ENCODE measurements at places on chromosomes 12 and 14.

DNA sequence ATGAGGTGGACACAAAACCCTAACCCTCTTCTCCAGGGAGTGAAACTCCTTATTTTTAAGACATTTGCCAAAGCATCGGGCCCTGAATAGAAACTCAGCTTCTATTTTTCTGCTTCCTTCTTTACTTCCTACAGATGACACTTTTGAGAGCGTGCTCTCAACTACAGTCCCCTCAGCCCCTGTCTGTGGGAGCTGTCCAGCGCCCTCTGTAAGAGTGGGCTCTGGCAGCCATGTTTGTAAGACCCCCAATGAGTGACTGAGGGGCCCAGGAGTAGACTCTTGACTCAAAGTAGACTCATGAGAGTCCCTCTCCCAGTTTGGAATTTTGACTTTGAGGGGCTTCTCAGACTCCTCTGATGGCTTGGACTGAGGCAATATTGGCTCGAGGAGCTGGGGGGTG, 25.5 kb upstream of the BATF start:
- DNase-seq = no peak

- no peak for DNase-seq
Observed at GRCh38 chr14:76814726-76815645, 2.3 kb upstream of the ANGEL1 start.

GRCh38 chr12:65853489-65854157, 29.3 kb downstream of the HMGA2 start:
- DNase-seq = no peak

DNA sequence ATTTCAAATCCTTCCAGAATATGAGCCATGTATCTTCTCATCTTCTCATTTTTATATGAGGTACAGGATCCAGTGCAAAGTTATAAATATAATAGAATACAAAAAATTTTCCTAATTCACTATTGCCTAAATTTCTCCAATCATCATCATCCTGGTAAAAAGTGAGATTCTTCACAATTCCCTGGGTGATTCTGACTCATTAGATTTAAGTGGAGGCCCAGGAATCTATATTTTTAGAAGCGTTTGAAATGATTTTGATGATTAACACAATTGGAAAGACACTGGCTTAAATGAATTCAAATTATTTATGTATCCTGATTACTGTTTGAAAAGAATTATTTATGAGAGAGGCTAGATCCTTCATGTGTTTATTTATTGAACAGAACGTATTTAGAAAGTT, 380.3 kb upstream of the PDE3A start:
- DNase-seq = no peak

DNA sequence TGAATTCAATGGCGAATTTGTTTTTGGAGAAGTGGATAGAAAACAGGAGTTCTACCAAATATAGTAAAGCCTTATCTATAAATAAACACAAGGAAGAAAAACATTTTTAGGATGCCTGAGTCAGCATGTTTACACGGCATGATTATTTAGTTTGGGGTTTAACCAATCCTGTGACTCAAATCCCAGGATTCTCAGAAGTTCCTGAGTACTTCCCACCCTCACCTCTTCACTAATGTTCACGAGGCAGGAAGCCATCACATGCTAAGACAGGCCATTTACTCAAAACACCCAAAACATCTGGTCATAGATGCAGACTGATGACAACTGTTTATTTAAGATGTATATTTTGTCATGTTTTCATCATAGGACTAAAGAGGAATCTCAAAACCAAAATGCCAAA, 3.4 kb upstream of the GLRX5 start:
- no peak for DNase-seq

GRCh38 chr14:63394841-63395240, 76.1 kb upstream of the GPHB5 start:
- no peak for DNase-seq

DNA sequence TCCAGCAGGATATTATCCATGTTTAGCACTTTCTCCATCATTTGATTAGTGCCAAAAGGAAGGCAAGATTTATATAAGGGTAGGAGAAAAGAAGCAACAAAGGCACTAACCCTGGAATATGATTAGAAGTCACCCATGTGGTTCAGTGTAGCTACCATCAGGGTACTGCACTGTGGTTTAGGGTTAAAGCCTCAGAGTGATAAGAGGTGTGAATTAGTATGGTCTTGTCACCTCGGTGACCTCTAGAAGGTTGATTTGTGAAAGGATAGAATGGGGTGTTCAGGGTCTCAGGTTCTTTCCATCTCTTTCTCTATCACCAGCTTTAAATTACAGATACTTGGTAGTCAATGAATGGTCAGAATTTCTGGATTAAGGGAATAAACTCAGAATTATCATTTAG, 103.0 kb upstream of the TMTC2 start:
- no peak for DNase-seq

GRCh38 chr12:94942663-94943062, 60.8 kb downstream of the NDUFA12 start:
- no peak for DNase-seq

GRCh38 chr12:10016881-10017280, 6.5 kb downstream of the CLEC12B start:
- no peak for DNase-seq

GRCh38 chr12:2231011-2231595, 178.3 kb downstream of the CACNA1C start:
- no peak for DNase-seq

DNA sequence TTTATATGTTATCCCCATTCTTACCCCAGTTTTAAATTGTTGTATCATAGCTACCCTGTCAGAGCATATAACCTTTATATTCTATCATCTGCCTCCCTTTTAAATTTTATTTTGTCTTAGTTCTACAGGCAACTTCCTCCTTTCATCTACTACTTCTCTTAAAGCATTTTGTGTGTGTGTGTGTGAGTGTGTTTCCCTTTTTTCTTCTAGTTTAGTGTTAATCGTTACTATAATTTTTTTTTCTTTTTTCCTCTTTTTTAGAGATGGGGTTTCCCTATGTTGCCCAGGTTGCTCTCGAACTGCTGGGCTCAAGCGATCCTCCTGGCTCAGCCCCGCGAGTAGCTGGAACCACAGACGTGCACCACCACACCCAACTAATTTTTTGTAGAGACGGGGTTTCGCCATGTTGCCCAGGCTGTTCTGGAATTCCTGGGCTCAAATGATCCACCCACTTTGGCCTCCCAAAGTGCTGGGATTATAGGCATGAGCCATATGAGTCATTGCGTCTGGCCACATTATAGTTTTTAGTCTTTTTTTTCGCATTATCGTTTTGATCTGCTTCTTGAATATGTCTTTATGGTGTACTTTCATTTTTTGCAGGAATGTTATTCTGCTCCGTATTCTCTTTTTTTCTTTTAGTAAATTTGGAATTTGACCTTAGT, 33.1 kb upstream of the FBXO34 start:
- no peak for DNase-seq

DNA sequence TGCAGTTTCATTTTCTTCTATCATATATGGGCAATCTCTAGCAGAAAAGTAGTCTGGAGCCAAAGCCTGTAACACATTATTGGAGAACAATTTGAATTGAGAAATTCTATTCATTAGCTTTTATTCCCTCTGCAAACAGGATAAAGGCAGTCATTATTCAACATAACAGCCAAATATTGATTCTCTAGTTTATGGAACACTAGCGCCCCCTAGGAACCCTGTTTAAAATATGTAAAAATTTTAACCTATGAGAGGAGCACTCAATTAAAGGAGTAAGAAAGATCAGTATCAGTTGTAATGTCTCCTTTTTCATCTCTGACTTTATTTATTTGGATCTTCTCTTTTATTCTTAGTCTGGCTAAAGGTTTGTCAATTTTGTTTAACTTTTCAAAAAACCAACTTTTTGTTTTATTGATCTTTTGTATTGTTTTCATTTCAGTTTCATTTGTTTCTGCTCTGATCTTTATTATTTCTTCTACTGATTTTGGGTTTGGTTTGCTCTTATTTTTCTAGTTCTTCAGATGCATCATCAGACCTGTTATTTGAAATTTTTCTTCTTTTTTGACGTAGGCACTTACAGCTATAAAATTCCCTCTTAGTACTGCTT, 4.8 kb upstream of the LMNTD1 start:
- peak; percentile 8 for DNase-seq

GRCh38 chr12:117090816-117091711, 8.2 kb downstream of the TESC start:
- no peak for DNase-seq

DNA sequence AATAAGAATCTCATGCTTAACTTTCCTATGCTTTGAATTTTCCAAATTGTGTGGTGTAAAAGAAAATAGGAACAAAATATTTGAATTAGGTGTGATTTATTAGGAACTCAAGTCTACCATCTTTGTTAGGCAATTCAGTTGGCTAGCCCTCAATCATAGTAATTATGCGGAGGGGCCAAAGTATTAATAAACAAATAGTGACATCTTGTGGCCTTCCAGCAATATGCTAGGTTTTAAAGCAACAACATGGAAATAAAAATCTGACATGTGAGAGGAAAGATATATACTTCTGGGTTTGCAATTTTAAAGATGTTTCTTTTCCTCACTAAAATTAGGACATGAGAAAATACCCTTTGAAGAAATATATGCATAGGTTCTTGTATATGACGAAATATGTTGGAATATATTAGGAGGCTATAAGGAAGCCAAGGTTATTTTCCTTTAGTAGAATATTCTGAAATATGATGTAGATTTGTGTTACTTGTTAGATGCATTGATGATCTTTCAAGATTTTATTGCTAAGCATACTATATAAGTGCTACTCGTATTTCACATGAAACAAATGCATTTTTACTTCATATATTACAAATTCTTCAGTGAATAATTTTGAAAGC, 200.4 kb downstream of the PTPRO start:
- peak; percentile 29 for DNase-seq

DNA sequence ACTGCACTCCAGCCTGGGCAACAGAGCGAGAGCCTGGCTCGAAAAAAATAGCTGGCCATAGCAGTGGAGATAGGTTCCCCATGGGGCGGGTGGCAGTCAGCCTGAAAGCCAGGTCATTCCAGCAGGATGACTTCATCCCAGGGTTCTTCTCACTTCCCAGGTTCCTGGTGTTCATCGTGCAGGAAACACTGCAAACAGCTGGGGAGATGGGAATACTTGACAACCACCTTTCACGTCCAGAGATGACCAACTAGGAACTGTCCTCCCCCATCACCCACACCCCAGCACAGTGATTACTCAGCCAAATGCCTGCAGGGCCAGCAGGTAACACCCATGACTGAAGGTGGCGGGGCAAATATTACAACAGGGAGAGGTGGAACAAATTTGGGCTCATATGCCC, 1.7 kb downstream of the VSIG10 start:
- no peak for DNase-seq

- DNase-seq = no peak
Observed at GRCh38 chr12:120037851-120038250, 48.8 kb downstream of the BICDL1 start.

- peak; percentile 14 for DNase-seq
Observed at GRCh38 chr12:39467432-39467870, 24.5 kb upstream of the KIF21A start.

DNA sequence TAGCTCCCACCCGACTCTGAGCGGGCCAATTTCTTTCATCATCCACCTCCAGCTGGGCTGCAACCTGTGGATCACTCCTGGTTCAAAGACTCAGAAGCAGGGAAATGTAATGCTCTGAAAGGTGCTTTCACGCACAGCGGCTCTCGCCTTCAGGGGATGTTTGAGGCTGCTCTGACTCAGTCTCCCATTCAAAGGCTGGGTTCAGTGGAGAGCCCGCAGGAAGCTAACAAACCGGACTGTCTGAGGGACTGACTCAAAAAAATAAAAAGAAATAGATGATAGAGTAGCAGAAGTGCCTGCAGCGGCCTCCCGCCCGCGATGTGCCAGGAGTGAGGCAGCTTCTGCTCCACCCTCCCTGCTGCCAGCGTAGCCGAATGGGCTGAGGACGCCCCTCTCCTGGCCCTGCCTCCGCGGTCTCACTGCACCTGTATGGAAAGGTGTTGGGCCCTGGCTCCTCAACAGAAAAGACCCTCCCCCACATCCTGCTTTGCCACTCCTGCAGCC, 98.0 kb downstream of the GCH1 start:
- DNase-seq = no peak

DNA sequence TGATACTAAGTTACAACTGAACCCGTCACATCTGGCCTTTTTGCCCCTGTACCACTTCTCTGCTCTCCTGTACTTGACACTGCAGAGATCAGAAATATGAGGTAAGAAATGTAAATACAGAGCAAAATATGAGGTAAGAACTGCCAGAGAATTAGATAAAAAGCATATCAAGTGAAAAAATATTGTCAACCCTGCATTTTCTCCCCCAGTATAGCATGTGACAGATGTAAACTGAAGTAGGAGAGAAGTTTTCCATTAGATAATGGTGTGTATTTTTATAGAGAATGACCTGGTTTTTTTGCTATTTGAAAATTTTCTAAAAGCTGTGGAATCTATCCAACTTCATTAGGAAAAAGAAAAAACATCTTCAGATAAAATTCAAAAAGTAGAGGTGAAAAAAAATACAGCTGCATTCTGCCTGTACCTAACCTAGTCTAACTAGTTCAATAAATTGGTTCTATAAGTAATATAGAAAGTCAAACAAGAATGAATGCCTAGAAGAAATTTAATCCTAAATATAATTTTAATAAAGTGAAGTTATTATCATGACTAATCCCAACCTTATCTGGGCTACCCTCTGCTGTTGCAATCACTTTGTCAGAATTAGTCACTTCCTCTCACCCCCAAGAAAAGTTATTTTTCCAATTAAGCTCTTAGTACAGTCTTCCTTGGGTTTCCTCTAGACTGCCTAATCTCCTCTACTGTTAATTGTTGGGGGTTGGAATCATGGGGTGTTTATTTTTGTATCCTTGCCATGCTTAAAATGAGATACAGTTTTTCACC, 210.0 kb downstream of the RASSF9 start:
- DNase-seq = no peak

DNA sequence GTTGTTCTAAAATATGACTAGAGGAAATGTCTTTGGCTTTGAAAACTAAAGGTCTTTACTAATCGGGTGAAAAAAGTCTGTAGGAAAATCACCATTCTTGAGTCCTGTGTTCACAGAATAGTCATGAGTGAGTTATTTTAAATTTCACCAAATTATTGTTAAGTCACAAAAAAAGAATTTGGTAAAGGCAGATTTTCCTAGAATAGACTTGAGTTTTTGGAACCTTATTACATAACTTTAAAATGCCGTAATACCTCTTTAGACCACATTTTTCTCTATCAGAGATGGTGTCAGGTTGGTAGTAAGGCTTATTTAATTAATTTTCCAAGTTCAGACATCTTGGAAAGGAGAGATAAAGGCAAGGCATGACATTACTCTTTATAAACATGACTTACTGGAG, 184.7 kb upstream of the GARIN2 start:
- DNase-seq = no peak

- no peak for DNase-seq
Observed at GRCh38 chr12:86257134-86257533, 943 bp upstream of the MGAT4C start.

All from GM20000 (cell line).